ENCODE measurements at places on chromosomes 13 and 19. TPM values are rescaled to one million over a fixed set of nuclear protein-coding genes. Genes with fewer than 3 reads are reported as not detected.

- no peak overlapping the region for H3K27ac ChIP-seq
- H3K27me3 ChIP-seq = no peaks in the 10 kb centered on the region
- peaks cover 74% of the 10 kb centered on the region for H3K36me3 ChIP-seq
These were observed 28.1 kb downstream of the DHX34 start for GRCh38 chr19:47377208-47377701.

- H3K36me3 ChIP-seq = no peaks in the 10 kb centered on the region
- H3K4me1 ChIP-seq = no peaks in the 10 kb centered on the region
- H3K4me3 ChIP-seq = no peak overlapping the region
- peaks cover 15% of the 10 kb centered on the region for H3K27me3 ChIP-seq
- no peak for DNase-seq
These were observed 33.0 kb downstream of the CYP4F2 start for GRCh38 chr19:15864824-15865223.

DNA sequence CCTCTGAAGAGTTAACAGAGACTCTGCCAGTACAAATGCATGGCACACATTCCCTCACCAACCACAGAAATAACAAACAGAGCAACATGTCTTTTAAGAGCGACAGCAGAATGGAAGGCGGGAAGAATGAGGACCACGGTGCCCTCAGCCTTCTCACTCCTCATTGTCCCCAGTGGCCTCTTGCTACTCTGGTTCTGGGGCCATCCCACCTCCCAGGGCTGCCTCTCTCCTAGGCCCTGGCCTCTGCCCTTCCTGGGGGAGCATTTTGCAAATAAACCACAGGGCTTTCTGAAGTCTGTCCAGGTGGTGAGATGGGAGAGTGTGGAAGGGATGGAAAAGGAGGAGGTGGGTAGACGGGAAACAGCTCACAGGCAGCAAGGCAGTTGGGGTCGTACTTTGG lies 28.3 kb downstream of the CYP2B6 start:
- no peaks in the 10 kb centered on the region for H3K4me1 ChIP-seq
- H3K27me3 ChIP-seq = peaks cover 33% of the 10 kb centered on the region
- H3K4me3 ChIP-seq = no peak overlapping the region
- DNase-seq = no peak
- no peak overlapping the region for H3K27ac ChIP-seq

- H3K4me3 ChIP-seq = no peak overlapping the region
- H3K36me3 ChIP-seq = no peaks in the 10 kb centered on the region
- peaks cover 9% of the 10 kb centered on the region for H3K4me1 ChIP-seq
- DNase-seq = no peak
- H3K27ac ChIP-seq = no peak overlapping the region
- H3K27me3 ChIP-seq = no peaks in the 10 kb centered on the region
These were observed 294.8 kb downstream of the KCNRG start for GRCh38 chr13:50309882-50310594.

- H3K4me1 ChIP-seq = peaks cover 11% of the 10 kb centered on the region
- no peak overlapping the region for H3K4me3 ChIP-seq
- H3K27me3 ChIP-seq = no peaks in the 10 kb centered on the region
- H3K36me3 ChIP-seq = no peaks in the 10 kb centered on the region
- DNase-seq = no peak
These were observed 147.5 kb downstream of the DIAPH3 start for GRCh38 chr13:60016229-60016628.

GRCh38 chr19:48962029-48962848 lies 2.9 kb upstream of the FTL start:
- no peaks in the 10 kb centered on the region for H3K27me3 ChIP-seq
- H3K4me3 ChIP-seq = peak overlapping the region; percentile 65
- DNase-seq = peak; percentile 53
- H3K27ac ChIP-seq = peak overlapping the region; percentile 99
- peaks cover 65% of the 10 kb centered on the region for H3K4me1 ChIP-seq
- H3K36me3 ChIP-seq = peaks cover 40% of the 10 kb centered on the region

DNA sequence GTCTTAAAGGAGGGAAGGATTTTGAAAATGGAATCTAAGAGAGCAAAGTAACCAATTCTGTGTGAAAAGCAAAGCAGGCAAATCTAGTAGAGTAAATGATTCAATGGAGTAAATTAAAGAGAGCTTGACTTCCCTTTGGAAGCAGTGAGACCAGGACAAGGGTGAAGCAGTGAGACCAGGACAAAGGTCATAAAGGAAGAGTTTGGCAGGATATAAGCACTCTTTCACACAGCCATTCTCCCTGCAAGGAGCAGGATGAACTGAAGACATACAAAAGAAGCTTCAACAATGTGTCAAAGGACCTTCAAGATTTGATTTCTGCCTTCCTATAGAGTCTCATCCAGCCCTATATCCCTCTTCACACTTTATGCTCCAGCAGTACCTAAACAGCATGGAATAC lies 123.8 kb downstream of the ENOX1 start:
- H3K36me3 ChIP-seq = no peaks in the 10 kb centered on the region
- H3K27ac ChIP-seq = no peak overlapping the region
- no peak for DNase-seq
- peaks cover 2% of the 10 kb centered on the region for H3K27me3 ChIP-seq
- no peak overlapping the region for H3K4me3 ChIP-seq

GRCh38 chr19:46015687-46016425 lies 7.0 kb downstream of the PGLYRP1 start:
- peak; percentile 40 for DNase-seq
- H3K36me3 ChIP-seq = peaks cover 6% of the 10 kb centered on the region
- H3K27me3 ChIP-seq = peaks cover 12% of the 10 kb centered on the region
- peaks cover 19% of the 10 kb centered on the region for H3K4me1 ChIP-seq
- H3K4me3 ChIP-seq = peak overlapping the region; percentile 85
- peak overlapping the region; percentile 8 for H3K27ac ChIP-seq

- no peak for DNase-seq
- no peaks in the 10 kb centered on the region for H3K27me3 ChIP-seq
- H3K4me3 ChIP-seq = no peak overlapping the region
- H3K36me3 ChIP-seq = no peaks in the 10 kb centered on the region
These were observed 125.5 kb downstream of the POSTN start for GRCh38 chr13:37473035-37473434.

GRCh38 chr13:29855784-29856183 lies 5.4 kb upstream of the UBL3 start:
- H3K27ac ChIP-seq = no peak overlapping the region
- peaks cover 2% of the 10 kb centered on the region for H3K4me1 ChIP-seq
- no peak for DNase-seq
- no peaks in the 10 kb centered on the region for H3K36me3 ChIP-seq

DNA sequence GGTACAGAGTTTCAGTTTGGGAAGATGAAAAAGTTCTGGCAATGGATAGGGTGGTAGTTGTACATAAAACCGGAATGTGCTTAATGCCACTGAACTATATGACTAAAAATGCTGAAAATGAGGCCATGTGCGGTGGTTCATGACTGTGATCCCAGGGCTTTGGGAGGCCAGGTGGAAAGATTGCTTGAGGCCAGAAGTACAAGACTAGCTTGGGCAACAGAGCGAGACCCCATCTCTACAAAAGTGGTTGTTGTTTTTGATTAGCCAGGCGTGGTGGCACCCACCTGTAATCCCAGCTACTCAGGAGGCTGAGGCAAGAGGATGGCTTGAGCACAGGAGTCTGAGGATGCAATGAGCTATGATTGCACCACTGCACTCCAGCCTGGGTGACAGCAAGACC lies 12.8 kb downstream of the SMAD9 start:
- peaks cover 9% of the 10 kb centered on the region for H3K27me3 ChIP-seq
- no peak overlapping the region for H3K4me3 ChIP-seq
- no peak for DNase-seq
- H3K27ac ChIP-seq = no peak overlapping the region
- H3K36me3 ChIP-seq = no peaks in the 10 kb centered on the region
- H3K4me1 ChIP-seq = no peaks in the 10 kb centered on the region

DNA sequence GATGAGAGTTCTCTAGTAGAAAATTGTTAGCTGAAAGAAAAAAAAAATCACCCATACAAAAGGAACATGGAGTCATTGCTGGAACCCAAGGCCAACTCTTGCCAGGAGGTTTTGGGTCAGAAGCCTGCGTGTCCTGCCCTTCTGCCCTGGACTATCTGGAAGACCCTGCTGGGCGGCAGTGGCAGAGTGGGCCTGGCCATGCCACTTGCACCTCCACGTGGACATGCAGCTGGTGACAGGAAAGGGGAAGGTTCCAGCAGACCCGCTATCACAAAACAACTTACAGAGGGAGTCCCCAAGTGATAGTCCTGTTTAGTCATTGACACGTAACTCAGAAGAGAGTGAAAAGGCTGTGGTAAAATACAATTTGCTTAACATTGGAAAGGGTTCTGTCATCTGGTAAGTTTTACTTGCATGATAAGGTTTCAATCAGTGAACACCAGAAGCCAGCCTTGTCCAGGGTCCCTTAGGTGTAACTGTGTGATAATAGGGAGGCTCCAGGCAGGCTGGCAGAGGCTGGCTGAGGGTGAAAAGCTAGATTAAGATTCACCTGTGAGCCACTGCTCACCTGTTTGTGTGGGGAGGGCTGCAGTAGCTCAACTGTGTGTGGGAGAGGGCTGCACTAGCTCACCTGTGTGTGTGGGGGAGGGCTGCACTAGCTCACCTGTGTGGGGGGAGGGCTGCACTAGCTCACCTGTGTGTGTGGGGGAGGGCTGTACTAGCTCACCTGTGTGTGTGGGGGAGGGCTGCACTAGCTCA lies 47.8 kb downstream of the COL4A2 start:
- no peak overlapping the region for H3K4me3 ChIP-seq
- no peaks in the 10 kb centered on the region for H3K4me1 ChIP-seq
- H3K27me3 ChIP-seq = peaks cover 2% of the 10 kb centered on the region
- DNase-seq = no peak
- H3K27ac ChIP-seq = no peak overlapping the region
- no peaks in the 10 kb centered on the region for H3K36me3 ChIP-seq

GRCh38 chr13:71828117-71828516 lies 38.9 kb downstream of the DACH1 start:
- DNase-seq = no peak
- no peak overlapping the region for H3K27ac ChIP-seq
- H3K4me3 ChIP-seq = no peak overlapping the region

GRCh38 chr19:17751103-17751911 lies at the start of gene FCHO1:
Gene FCHO1, plus strand, starts transcription at chr19:17751477. Its CDS starts 3,688 bp downstream, at chr19:17755165.
- DNase-seq = peak; percentile 80
- H3K36me3 ChIP-seq = peaks cover 20% of the 10 kb centered on the region
- H3K4me3 ChIP-seq = peak within 1 kb of the TSS; percentile 93
- peak within 1 kb of the TSS; percentile 96 for H3K27ac ChIP-seq
- H3K4me1 ChIP-seq = peaks cover 86% of the 10 kb centered on the region

DNA sequence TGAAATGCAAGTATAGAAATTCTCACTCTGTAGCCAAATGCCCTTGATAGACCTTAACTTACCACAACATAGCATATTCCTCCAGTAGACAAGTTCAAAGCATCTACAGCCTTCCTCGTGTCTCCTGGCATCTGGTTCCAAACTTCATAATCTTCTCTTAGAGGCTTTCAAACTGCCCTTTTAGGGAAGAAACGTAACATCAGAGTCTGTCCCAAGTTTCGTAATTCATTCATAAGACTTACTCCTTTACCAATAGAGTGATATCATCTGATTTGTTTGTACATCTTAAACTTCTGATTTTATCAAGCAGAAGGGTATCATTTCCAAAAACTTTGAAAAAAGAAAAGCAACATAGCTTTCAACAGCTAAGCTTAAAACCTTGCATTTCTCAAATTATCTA lies 137.4 kb downstream of the SPRY2 start:
- no peak overlapping the region for H3K27ac ChIP-seq
- H3K36me3 ChIP-seq = no peaks in the 10 kb centered on the region
- H3K4me1 ChIP-seq = no peaks in the 10 kb centered on the region
- DNase-seq = no peak
- H3K27me3 ChIP-seq = no peaks in the 10 kb centered on the region
- H3K4me3 ChIP-seq = no peak overlapping the region

DNA sequence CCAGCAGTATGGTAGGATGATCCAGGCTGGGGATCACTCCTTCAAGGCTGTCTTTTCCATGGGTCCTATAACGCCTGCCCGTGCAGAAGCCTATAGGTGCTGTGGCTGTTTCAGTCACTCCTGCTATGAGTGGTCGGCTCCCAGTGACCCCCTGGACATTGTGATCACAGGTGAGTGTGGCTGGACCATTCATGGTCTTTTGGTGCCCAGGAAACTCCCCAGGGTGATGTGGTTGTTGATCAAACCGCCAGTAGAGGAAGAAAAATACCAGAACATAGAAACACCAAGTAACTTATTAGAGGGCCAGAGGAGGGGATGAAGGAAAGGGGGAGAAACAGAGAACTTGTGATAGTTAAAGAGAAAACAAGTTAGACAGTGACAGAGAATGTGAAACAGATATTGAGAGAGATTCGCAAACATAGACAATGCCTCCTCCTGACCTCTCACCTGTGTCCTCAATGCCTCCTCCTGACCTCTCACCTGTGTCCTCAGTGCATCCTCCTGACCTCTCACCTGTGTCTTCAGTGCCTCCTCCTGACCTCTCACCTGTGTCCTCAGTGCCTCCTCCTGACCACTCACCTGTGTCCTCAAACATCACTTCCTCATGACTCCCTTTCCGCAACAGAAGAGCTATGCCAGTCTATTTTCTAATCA lies 19.4 kb downstream of the LAIR2 start:
- peaks cover 28% of the 10 kb centered on the region for H3K4me1 ChIP-seq
- H3K27me3 ChIP-seq = peaks cover 36% of the 10 kb centered on the region
- no peak overlapping the region for H3K27ac ChIP-seq
- no peak overlapping the region for H3K4me3 ChIP-seq

Gene PDX1
- not detected for total RNA-seq

Gene DLL3
- 0.73 TPM for total RNA-seq
